ENCODE measurements at places on chromosomes 7 and 10.

DNA sequence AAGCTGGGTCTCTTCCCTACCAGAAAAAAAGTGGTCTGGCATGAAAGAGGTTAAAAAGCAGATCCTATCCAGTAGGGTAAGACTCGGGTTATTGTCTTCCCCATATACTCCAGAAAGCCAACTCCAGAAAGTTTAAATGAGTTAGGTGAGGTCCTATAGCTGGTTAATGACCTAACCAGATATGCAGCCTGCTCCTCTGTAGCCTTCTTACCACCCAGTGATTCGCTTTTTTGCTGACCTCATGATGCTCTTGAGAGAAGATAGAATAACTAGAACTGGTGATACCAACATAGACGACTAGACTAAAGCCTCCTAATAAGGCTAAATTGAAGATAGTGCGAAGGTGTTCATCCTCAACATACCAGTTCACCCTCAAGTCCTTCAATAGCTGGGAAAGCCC is 675 bp upstream of the GIMAP1 start:
- DNase-seq: no peak

DNA sequence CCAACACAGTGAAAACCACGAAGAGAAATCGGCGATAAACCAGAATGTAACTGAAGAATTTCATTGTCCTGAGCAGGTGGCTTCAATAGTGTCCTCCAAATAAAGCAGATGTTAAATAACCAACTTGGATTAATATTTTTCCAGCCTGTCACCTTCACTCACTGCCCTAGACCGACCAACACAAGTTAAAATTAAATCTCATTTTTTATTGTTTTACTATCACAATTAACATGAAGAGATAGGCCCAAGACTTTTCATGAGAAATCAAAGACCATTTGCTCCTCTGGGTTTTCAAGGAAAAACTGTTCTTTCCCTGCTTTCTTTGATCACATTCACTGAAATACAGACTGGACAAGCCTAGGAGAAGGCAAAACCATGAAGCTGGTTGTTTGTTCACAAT is at the start of gene SLC13A1:
SLC13A1 (minus strand) TSS at position 87 of the 400 bp plus-strand sequence; CDS start at position 64, 23 bp downstream.
- DNase-seq: no peak

GRCh38 chr7:18555120-18555519 is 59.6 kb downstream of the HDAC9 start:
- no peak for DNase-seq

DNA sequence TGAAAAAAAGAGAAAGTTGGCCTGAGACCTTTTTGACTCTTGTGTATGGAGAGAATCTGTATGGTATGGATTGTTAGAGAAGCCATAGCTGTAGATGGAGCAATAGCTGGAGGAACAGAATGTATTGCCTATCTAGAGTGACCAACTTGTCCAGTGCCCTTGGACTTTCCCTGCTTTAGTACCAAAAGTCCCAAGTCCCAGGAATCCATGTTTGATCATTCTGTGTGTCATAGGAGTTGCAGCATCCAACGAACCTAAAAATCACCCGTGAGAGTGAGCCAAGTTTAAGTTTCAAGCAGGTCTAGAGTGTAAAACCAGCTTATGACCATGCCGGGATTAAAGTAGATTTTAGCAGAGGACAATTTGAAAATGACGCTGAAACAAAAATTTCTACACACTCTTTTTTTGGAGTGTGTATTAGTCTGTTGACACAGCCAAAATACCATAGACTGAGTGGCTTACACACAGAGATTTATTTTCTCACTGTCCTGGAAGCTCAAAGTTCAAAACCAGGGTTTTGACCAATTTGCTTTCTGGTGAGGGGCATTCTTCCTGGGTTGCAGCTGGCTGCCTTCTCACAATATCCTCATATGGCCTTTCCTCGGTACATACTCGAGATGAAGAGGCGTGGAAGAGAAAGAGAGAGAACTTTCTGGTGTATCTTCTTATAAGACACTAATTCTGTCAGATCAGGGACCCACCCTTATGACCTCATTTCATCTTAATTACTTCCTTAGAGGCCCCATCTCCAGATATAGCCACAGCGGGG is 36.9 kb upstream of the ZNF518A start:
- no peak for DNase-seq

GRCh38 chr7:31320675-31321074 is 19.9 kb downstream of the NEUROD6 start:
- DNase-seq: no peak

GRCh38 chr10:110172155-110172554 is 35.2 kb upstream of the MXI1 start:
- DNase-seq: no peak

DNA sequence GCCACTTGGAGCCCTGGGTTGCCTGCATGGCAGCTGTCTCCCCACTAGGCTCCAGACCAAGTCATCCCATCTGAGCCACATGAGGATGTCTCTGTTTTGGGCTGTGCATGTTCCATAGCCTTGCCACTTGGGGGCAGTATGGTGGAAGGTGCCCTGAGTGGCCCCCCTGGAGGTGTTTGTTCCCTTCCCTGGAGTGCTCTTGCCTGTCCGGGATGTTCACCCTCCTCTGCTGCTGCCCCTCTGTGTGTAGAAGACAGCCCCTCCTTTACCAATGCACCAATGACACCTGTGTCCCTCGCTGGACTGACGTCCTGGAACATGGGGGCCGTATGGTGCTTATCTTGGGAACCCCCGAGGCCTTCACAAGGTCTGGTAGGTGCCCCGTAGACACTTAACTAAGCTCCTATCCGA is 100.2 kb downstream of the ACTR3B start:
- no peak for DNase-seq

- no peak for DNase-seq
Observed at GRCh38 chr7:74655324-74655723, 2.2 kb upstream of the GTF2I start.

GRCh38 chr7:98283127-98283886 is 1.8 kb downstream of the BRI3 start:
- DNase-seq: no peak

- no peak for DNase-seq
Observed at GRCh38 chr10:118730756-118731456, 23.9 kb downstream of the CACUL1 start.

DNA sequence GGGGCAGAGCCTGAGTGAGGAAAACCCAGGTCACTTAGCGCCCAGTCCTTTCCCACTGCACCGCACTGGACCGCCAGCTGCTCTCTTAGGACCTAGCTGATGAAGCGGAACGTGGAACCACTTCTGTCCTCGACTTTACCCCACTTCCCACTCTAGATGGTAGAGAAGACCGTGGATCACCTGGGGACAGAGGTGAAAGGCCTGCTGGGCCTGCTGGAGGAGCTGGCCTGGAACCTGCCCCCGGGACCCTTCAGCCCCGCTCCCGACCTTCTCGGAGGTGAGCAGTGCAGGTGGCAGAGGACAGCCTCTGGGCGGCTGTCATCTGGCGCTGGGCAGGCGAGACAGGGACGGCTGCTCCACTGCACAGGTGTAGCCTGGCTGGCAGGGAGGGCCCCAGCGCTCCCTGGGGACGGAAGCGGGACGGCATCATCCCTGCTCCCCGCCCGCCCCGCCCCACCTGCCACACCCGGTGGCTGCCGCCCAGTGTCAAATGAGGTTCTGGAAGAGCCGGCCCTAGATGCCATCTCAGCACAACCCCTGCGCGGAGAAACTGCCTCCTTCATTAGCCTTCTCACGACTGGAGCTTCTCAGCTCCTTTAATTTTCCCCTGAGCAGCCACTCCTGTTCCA is 11.7 kb downstream of the PLAC9 start:
- DNase-seq: no peak

DNA sequence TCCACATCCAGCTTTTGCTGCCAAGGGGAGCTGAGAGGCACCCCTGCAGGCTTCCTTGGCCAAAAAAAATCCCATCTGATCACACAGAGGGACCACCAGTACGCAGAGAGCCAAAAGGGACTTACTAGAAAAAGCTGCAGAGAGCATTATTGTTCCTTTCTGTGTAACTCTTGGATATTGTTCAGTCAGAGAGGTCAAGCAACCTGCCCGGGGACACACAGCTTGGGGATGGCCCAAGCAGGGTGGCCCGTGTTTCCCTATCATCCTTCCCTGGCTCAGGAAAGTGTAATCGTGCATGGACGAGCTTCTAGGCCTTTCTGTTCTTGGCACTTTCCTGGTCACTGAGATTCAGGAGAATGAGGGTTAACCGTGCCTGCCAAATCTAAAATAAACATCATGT is 84.1 kb upstream of the SH2B2 start:
- DNase-seq: no peak

- DNase-seq: peak; percentile 2
Observed at GRCh38 chr10:21372651-21373410, 152.7 kb downstream of the SKIDA1 start.

DNA sequence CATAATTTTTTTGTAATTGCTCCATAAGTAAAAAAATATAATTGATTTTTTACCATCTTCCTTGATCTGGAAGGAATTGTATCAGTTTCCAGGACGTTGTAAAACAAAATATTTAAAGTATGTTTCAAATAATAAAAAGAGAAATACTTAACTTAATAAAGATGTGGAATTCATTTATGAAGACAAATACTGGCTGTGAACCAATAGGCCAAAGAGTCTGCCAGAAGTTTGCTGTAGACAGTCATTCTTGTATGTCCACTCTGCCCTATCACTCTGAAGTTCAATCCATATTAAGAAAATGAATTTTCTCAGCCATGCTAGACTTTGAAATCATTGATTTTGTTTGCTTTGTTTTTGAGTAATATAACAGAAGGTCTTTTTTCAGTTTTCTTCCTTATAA is 256.4 kb downstream of the TRIL start:
- DNase-seq: no peak

DNA sequence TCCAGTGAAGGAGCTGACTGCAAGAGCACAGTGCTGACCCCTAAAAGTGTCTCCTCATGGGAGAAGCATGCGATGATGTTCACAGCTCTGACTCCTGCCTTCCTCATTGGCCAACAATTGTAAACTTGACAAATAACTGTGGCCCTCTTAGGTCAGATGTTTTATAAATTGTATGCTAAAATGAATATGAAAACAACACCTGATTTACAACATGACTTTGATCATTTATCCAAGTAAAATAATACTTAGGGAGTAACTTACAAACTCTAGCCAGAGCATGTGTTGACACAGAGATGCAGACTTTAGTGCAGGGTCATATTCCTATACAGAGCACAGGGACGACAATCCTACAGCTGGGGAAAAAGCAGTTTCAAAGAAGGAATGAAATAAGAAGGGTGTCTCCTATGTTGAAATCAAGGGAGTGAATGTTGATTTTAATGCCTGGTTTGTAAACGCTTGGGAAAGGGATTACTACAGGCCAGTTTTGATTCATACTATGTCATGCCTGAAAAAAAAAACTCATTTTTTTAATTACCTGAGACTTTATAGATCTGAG is 391.4 kb upstream of the AKR1E2 start:
- DNase-seq: no peak

DNA sequence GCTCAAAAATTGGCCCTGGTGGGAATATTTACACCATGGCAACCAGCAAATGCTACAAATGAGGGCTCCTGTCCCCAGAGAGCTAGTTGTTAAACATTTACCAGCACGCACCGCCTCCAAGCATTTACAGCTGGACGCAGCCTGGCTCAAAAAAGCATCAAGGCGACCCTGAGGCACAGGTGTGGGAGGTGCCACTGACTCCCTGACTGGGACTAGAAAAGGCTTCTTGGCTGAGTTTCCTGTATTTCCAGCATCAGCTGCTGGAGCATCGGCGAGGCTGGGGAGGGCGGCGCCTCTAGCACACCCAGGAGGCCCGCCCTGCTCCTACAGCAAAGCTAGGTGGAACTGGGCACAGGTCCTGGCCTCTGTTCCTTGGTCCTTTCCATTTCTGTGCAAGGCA is 43.5 kb upstream of the ZRANB1 start:
- DNase-seq: no peak

DNA sequence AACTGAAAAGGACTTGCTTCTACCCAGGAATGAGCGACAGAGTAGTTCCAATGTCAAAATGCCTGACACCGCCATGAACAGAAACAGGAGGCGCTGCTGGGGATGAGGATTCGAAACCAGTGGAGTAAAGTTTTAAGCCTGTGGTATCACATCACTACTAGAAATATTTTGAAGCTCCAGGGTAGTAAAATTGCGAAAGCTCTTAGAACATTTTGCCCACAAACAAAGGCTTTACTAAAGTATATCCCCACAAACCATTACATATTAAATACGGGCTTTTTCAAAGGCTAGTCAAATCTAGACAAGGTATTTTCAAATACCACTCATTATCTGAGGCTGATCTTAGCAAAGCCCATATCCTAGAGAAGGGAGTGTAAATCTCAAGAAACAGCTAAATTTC is 2.4 kb downstream of the PRDX3 start:
- DNase-seq: no peak

DNA sequence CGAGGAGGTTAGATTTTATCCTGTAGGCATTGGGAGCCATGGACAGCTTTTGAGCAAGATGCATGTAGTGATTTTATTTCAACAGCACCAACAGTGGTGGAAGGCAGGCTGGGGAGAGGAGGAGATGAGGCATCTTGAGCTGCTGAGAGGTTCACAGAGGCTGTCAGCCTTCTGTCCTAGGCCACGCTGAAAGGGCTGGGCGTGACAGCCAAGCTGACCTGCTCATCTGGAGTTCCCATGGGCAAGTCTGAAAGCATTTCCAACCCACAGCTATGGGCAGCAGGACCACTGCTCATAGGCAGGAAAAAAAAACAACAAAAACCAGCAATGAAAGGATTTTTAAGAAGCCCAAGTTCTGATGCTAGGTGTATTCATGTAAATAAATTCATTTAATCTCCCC is 7.7 kb downstream of the NEURL1 start:
- no peak for DNase-seq

DNA sequence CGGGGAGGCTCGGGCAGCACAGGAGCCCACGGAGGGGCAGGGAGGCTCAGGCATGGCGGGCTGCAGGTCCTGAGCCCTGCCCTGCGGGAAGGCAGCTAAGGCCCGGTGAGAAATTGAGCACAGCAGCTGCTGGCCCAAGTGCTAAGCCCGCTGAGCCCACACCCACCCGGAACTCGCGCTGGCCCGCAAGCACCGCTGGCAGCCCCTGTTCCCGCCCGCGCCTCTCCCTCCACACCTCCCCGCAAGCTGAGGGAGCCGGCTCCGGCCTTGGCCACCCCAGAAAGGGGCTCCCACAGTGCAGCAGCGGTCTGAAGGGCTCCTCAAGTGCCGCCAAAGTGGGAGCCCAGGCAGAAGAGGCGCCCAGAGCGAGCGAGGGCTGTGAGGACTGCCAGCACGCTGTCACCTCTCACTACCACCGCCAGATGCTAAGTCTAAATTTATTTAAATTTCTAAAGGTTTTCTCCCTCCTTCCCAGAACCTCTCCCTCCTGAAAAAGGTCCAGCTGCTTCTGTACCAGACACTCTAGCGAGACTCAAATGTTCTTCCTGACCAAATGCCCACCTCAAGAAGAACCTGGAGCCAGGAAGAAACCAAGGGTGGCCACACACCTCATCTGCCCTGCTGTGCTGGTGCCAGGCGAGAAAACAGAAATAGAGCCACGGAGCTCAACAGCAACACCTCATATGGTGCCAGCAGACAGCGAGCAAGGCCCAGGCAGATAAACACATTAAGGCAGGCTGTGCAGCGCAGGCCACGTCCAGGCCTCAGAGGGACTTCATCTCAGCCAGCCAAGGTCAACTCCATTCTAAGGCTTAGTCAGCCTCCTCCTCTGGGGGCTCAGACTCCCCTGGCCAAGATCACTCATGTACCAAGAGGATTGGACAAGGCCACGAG is 47.0 kb downstream of the KCNMA1 start:
- DNase-seq: no peak

All from activated naive CD8-positive, alpha-beta T cell treated with anti-CD3 and anti-CD28 coated beads, Interleukin-2, amount 50 U/mL, for 16 hours (primary cell).